ENCODE measurements at places on chromosomes 3 and 15. TPM values are rescaled to one million over a fixed set of nuclear protein-coding genes. Genes with fewer than 3 reads are reported as not detected.

DNA sequence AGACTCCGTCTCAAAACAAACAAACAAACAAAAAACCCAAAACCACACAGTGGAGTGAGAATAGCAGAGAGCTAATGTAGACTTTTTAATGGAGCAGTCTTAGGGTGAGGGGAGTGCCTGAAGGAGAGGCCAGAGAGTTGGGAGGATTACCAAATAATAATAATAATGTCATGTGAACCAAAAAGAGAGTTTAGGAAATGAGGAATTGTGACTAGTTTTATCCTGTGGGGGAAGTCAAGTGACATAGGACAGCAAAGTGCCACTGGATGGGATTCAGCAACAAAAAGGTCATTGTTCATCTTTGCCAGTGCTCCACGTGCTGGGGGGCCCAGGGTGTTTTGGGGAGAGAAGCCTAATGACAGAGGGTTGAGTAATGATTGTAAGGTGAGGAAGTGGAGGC, 12.9 kb downstream of the GPR87 start:
- no peak for DNase-seq

- no peak for DNase-seq
Measured at GRCh38 chr3:177676947-177677587, 479.8 kb upstream of the TBL1XR1 start.

DNA sequence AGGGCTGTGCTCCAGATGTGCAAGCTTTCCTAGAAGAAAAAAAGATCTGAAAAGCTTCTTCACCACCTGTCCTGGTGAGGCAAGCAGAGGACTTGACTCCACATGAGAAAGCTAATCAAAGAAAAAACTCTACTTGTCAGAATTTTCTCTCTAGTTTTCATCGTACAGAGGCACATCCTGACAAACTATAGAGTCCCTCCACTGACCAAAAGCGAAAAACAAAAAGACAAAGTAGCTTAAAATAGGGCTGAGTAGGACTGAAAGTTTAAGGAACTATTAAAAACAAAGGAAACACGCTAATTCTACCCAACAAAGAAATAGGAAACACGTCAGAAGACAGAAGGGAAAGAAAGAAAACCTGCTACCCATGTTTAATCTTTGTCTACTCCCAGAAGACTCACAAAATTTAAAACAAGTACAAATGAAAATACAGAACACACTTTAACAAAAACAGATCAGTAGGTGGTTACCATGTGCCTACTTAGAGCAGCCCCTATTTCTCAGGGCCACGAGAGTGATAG, 26.5 kb downstream of the NANOGP8 start:
- no peak for DNase-seq

GRCh38 chr3:150543128-150543527, 3.2 kb downstream of the SERP1 start:
- no peak for DNase-seq

GRCh38 chr3:167930453-167930852, 165.3 kb downstream of the GOLIM4 start:
- DNase-seq: no peak

DNA sequence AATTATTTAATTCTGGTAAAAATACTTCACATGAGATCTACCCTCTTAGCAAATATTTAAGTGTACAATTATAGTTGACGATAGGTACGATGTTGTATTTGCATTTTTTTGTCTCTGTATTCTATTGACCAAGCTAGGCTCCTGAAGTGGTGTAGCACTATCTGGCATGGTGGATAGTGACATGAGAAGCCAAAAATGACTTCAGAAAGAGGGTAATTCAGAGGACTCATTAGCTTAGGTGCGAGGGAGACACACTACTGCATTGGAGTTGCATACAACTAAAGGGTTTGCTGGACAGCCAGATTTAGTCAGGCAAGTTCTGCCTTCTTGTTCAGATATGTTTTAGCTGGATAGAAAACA, 50.6 kb downstream of the KBTBD8 start:
- DNase-seq: no peak

DNA sequence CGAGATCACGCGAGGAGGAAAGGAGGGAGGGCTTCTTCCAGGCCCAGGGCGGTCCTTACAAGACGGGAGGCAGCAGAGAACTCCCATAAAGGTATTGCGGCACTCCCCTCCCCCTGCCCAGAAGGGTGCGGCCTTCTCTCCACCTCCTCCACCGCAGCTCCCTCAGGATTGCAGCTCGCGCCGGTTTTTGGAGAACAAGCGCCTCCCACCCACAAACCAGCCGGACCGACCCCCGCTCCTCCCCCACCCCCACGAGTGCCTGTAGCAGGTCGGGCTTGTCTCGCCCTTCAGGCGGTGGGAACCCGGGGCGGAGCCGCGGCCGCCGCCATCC, 1.1 kb upstream of the SETD5 start:
- peak; percentile 81 for DNase-seq

DNA sequence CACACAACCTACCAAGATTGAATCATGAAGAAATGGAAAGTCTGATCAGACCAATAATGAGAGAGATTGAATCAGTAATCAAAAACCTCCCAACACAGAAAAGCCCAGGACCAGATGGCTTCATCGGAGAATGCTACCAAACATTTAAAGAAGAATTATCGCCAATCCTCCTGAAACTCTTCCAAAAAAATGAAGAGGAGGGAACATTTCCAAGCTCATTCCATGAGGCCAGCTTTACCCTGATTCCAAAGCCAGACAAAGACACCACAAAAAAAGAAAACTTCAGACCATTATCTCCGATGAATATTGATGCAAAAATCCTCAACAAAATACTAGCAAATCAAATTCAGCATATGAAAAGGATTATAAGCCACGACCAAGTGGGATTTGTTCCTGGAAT, 94.1 kb downstream of the SENP2 start:
- no peak for DNase-seq

DNA sequence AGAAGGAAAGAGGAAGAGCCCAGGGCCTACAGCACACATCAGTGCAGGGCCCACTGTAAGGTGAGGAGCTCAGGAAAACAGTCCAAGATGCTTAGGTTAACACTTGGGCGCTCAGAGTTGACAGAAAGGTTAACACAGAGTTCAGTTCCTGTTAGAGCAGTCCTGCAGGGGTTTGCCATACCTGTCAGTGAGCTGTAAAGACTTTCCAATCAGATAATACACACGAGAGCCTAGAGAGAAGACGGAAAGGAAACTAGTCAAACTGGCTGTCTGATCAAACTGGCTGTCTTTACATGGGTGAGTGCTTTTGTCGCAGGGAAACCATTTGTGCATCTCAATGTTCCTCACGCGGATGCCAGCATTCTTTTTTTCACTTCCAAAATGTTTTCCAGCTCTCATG, 61.4 kb upstream of the ARHGEF26 start:
- DNase-seq: no peak

GRCh38 chr3:106299300-106300098, 430.7 kb upstream of the CBLB start:
- no peak for DNase-seq

DNA sequence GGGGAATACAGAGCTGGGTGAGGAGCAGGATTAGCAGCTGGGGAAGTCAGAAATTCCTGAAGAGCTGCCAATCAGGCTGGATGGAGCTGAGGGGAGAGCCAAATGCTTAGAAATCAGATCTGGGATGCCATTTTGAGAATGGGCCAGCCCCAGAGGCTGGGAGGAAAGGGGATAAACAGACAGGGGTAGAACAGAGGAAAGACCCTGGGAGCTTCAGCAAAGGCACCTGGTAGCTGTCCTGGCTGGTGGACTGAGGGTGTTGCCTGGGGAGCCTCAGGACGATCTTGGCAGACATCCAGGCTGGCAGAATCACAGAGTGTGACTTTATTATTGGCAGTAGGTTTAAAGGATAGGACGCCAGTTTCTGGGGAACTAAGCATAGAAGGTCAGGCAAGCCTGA, 97.8 kb downstream of the SQOR start:
- no peak for DNase-seq

GRCh38 chr3:126939338-126939718, 43.6 kb upstream of the PLXNA1 start:
- DNase-seq: no peak

DNA sequence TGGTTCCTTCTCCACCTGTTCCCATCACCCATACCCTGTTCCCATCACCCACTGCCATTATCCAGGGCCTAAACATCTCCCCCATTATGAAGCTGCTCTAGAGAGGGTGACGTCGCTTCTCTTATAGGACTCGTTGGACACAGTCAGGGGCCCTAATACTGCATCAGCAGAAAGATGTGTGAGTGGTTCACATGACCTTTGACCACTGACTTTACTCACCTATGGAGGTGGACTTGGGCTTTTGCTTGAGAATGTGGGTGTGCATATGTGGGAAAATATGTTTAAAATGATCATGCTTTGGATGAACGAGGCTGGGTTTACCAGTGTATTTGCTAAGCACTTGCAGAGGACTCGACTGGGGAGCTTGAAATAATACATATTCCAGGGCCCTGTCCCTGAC, 26.8 kb downstream of the RBP2 start:
- no peak for DNase-seq

GRCh38 chr3:194672876-194673275, 885 bp upstream of the LSG1 start:
- DNase-seq: no peak

- DNase-seq: no peak
Measured at GRCh38 chr3:111846039-111846438, 13.0 kb upstream of the PHLDB2 start.

GRCh38 chr3:19541284-19541683, 392.7 kb downstream of the EFHB start:
- DNase-seq: no peak

- no peak for DNase-seq
Measured at GRCh38 chr3:140995881-140996280, 54.2 kb downstream of the SLC25A36 start.

GRCh38 chr3:15266510-15267376, 60.7 kb downstream of the CAPN7 start:
- no peak for DNase-seq

DNA sequence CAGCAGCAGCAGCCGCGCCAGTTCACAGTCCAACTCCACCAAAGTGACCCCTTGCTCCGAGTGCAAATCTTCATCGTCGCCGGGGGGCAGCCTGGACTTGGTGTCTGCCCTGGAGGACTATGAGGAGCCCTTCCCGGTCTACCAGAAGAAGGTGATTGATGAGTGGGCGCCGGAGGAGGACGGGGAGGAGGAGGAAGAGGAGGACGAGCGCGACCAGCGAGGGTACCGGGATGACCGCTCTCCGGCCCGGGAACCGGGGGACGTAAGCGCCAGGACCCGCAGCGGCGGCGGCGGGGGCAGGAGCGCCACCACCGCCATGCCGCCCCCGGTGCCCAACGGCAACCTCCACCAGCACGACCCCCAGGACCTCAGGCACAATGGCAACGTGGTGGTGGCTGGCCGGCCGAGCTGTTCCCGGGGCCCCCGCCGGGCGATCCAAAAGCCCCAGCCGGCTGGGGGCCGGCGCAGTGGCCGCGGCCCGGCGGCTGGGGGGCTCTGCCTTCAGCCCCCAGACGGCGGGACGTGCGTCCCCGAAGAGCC, 224.1 kb upstream of the IL12A start:
- DNase-seq: no peak

DNA sequence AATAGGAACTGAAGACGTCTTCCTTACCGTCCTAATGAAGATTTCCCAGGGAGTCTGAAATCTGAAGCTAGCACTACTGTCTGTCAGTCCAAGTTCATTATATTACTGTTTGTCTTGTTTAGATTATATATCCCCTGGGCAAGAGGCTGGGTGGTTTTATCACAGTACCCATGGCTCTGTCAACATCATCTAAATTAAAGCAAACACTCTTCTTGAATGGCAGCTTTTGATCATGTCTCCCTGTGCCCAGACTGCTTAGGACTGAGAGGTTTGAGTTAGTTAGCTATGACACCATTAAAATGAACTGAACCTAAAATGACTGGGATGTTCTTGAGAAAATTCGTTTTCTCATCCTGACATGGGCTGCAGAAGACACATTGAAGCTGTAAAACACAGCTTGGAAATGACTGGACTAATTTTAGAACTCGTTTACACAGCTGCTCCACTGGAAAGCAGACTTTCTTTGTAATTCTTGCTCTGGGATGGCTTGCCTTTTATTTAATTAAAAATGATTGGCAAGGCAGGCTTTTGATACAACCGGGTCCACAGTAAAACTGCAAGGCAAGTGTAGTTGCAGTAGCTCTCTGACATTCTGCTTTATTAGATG, 243.5 kb downstream of the MFSD1 start:
- no peak for DNase-seq

GRCh38 chr3:126125781-126126251, 41.9 kb upstream of the SLC41A3 start:
- no peak for DNase-seq

GRCh38 chr15:65020419-65020818, 9.0 kb downstream of the MTFMT start:
- no peak for DNase-seq

FAM107A gene
- polyA plus RNA-seq: 0.72 TPM

CCDC80 gene
- polyA plus RNA-seq: 67.9 TPM

OTOL1 gene
- not detected for polyA plus RNA-seq

HYKK gene
- 1.8 TPM for polyA plus RNA-seq

HTR3D gene
- polyA plus RNA-seq: not detected

NDUFB5 gene
- 177 TPM for polyA plus RNA-seq

FOXB1 gene
- polyA plus RNA-seq: not detected
